ENCODE measurements at places on chromosomes 12 and 14.

DNA sequence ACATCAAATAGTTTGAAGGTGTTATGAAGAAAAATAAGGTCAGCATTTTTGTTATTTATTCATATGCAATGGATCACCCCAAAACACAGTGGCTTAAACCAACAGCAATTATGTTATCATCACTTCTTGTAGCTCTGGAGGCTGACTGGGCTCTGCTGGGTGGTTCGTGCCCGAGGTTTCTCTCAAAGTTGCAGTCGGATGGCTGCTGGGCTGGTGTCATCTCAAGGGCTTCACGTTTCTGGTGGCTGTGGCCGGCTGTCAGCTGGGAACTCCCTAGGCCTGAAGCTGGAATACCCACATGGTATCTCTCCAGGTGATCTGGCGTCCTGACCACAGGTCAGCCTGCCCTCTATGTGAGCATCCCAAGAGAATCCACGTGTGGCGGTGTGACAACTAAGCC lies 12.0 kb downstream of the DIO3 start:
- peaks cover 4% of the 10 kb centered on the region for H3K27me3 ChIP-seq
- H3K27ac ChIP-seq = no peak overlapping the region
- DNase-seq = no peak
- no peaks in the 10 kb centered on the region for H3K36me3 ChIP-seq
- H3K4me1 ChIP-seq = no peaks in the 10 kb centered on the region

- peaks cover 29% of the 10 kb centered on the region for H3K36me3 ChIP-seq
- DNase-seq = no peak
- no peak overlapping the region for H3K27ac ChIP-seq
- peaks cover 12% of the 10 kb centered on the region for H3K4me1 ChIP-seq
- H3K27me3 ChIP-seq = peaks cover 5% of the 10 kb centered on the region
Observed at GRCh38 chr12:123253641-123254459, 17.8 kb downstream of the CDK2AP1 start.

GRCh38 chr12:81718616-81719015 lies 40.5 kb downstream of the PPFIA2 start:
- H3K4me1 ChIP-seq = no peaks in the 10 kb centered on the region
- no peaks in the 10 kb centered on the region for H3K27me3 ChIP-seq
- H3K27ac ChIP-seq = no peak overlapping the region
- no peak for DNase-seq

DNA sequence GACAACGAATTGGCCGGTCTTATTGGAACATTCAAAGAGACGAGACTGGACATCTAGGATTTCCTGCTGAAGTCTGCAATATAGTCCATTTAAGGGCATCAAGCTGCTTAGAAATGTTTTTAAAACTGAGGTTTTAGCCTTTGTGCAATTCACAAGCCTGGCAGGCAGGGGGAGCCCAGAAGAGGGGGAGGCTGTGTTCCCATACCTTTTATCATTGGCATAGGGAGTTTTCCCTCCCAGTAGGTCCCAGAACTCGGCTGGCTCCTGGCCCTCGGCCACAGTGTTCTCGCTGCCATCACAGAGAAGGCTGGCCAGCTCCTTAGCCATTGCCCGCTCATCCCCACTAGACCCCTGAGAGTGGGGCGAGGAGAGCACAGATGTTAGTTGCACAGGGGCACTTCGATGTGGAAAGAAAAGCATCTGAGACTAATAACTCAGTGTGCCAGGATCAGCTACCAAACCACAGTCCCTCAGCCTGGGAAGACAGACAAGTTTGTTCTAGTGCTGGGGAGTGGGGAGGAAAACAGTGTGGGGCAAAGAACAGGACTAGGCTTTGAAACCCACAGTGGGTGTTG lies 15.1 kb downstream of the AVIL start:
- no peak overlapping the region for H3K27ac ChIP-seq
- H3K27me3 ChIP-seq = no peaks in the 10 kb centered on the region
- H3K4me3 ChIP-seq = no peak overlapping the region
- no peaks in the 10 kb centered on the region for H3K4me1 ChIP-seq
- peak; percentile 36 for DNase-seq

Data from HFFc6 (cell line).